T1000 (cell line): ENCODE measurements at places on chromosomes 16 and 17.

DNA sequence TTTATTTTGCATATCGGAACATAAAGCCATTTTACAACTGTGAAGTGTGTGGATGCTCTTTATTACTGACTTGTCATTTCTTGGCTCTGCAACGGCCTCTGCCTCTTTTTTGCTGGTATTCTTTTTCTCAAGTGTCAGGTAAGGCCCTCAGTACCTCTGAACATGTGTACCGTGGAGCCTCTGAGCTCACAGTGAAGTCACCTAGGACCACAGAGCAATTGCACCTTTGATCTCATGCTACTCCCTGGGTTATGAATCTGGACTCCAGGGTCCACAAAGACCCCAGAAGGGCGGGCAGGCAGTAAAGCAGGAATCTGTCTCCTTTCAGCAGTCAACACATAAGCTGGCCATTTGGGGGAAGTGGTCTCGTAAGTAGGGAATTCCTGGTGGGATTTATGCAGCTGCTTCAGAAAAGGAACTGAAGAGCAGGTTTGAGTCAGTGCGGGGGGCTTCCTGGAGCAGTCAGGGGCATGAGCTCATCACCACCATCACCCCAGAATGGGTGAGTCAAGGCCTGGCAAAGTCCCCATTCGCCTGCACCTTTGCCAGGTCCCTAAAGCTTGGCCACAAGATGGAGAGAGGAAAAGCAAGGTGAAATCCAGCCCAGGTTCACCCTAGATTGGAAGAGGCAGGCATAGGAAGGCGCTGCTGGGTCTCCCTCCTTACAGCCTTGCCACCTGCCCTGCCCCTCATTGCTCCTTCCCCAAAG lies 33.0 kb downstream of the TBX4 start:
- no peak for DNase-seq

DNA sequence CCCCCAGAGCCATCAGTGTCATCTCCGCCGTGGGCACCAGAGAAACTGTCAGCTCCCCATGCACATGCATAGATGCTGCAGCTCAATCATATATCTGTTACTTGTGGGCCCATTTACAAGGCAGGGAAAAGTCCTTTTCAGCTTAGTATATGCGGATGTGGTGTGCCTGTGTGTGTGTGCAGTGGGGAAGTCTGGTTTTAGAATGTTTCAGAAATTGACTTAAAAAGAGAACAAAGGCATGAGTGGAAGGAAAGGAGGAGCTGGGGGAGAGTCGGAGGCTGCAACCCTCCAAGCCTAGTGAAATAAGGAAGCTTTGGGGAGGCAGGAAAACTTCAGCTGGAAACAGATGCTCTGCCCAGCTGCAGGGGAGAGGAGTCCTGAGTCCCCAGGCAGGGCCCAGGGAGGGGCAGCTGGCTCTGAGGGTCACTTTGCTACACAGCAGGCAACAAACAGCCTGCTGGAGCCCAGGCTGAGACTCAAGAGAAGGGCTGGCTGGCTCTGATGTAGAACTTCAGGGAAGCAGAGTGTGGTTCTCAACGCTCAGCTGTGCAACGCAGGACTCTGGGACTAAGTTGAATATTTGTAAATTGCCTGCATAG lies 11.1 kb upstream of the CD300LD start:
- no peak for DNase-seq

GRCh38 chr16:68732741-68733399 lies 4.2 kb upstream of the CDH1 start:
- DNase-seq: no peak

- no peak for DNase-seq
Measured at GRCh38 chr17:82348866-82349265, 10.2 kb upstream of the TEX19 start.

- no peak for DNase-seq
Measured at GRCh38 chr16:22189473-22190080, 16.5 kb upstream of the EEF2K start.

DNA sequence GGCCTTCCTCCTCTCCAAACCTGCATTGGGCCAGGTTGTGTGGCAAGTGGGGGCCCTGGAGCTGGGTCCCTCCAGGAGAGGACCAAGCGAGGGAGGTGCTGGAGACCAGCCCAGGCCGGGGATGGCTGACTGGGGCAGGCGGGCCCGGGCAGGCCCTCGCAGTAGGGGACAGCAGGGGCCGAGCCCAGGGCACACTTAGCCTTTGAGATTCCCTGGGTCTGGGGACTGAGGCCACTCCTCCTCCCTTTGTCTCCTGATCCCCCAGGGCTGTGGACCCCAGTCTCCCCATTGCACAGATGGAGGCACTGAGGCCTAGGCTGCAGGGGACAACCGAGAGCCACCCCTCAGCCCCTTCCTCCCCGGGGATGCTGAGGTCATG lies 5.2 kb downstream of the FOXJ1 start:
- DNase-seq: no peak
